SK-N-SH (cell line): ENCODE measurements at places on chromosomes 12 and 14.

GRCh38 chr12:78802593-78802992, 62.0 kb upstream of the SYT1 start:
- DNase-seq, result peak; percentile 19

- DNase-seq, result no peak
These were observed 10.0 kb upstream of the GPRC5A start for GRCh38 chr12:12881151-12881909.

DNA sequence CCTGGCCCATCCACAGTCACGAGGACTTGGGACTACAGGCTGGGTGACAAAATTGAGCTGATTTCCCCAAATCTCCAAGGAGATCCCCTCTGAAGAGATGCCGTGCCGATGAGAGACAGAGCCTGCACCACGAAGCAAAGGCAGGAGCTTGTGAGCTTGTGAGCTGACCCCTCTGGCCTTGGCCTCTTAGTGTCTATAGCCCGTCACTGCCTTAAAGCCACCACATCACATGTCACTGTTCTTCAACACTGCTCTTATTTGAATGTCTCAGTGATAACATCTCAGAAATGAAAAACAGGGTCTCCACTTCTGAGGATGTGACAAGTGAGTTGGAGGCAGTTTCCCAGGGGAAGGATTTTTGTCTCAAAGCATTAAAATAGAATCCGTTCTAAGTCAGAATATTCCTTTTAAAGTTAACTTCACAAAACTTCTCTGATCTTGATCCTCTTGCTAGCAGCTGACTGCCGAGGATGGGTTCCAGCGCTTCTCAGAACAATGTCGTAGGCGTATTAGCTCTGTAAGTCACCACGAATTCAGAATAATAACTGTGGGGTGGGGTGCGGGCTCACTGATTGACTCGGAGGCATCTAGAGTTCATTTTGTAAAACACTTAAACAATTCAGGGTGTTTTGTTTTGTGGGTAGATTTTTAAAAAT, 37.5 kb downstream of the CHST11 start:
- no peak for DNase-seq

GRCh38 chr12:111453071-111453989, 47.6 kb downstream of the SH2B3 start:
- DNase-seq, result no peak

- no peak for DNase-seq
These were observed 5.7 kb downstream of the CPNE6 start for GRCh38 chr14:24077086-24077485.

DNA sequence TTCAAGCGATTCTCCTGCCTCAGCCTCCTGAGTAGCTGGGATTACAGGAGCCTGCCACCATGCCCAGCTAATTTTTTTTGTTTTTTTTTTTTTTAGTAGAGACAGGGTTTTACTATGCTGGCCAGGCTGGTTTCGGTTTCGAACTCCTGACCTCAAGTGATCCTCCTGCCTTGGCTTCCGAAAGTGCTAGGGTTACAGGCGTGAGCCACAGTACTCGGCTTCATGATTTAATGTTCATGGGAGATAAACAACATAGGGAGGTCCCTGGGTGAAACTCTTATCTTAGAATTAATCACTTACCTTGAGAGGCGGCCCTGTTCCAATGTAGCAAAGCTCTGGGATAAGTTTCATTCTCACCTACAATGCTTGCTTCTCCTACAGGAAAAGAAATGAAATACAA, 48.3 kb downstream of the SEL1L start:
- no peak for DNase-seq

DNA sequence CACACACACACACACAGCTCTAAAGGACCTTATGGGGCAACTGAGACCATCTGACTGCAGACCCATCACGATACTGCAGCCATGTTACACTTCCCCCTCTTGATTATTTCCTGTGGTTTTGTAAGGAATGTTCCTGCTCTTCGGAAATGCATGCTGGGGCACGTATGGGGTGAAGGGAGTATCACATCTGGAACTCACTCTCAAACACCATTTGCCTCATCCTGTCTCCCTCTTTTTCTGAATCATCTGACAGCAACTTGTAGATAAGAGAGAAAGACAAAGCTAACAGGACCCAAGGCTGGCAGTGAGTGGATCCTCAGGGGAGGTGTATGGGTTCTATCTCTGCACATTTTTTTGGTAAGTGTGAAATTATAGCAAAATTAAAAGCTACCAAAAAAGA, 50.3 kb downstream of the RIMBP2 start:
- peak; percentile 61 for DNase-seq

DNA sequence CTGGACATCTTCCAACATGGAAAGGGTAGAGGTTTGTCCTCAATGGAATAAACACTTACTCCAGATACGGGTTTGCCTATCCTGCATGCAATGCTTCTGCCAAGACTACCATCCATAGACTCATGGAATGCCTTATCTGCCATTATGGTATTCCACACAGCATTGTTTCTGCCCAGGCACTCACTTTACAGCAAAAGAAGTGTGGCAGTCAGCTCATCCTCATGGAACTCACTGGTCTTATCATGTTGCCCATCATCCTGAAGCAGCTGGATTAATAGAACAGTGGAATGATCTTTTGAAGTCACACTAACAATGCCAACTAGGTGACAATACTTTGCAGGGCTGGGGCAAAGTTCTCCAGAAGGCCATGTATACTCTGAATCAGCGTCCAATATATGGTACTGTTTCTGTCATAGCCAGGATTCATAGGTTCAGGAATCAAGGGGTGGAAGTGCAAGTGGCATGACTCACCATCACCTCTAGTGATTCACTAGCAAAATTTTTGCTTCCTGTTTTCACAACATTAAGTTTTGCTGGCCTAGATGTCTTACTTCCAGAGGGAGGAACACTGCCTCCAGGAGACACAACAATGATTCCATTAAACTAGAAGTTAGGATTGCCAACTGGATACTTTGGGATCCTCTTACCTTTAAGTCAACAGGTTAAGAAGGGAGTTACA, 140.4 kb downstream of the SLC35F4 start:
- no peak for DNase-seq
